Stimulated activated CD4-positive, alpha-beta T cell treated with anti-CD3 and anti-CD28 coated beads, Interleukin-1b, Interleukin-23, amount 100 ng/mL, for 24 hours (primary cell): ENCODE measurements at places on chromosomes 12 and 14.

GRCh38 chr12:27279826-27280225 is 35.7 kb downstream of the STK38L start:
- DNase-seq = no peak

GRCh38 chr12:92612611-92613010 is 90.2 kb upstream of the PLEKHG7 start:
- DNase-seq = no peak

- DNase-seq = no peak
Measured at GRCh38 chr14:60800409-60800808, 65.8 kb downstream of the MNAT1 start.

GRCh38 chr14:71262441-71262840 is 355.2 kb downstream of the PCNX1 start:
- no peak for DNase-seq

DNA sequence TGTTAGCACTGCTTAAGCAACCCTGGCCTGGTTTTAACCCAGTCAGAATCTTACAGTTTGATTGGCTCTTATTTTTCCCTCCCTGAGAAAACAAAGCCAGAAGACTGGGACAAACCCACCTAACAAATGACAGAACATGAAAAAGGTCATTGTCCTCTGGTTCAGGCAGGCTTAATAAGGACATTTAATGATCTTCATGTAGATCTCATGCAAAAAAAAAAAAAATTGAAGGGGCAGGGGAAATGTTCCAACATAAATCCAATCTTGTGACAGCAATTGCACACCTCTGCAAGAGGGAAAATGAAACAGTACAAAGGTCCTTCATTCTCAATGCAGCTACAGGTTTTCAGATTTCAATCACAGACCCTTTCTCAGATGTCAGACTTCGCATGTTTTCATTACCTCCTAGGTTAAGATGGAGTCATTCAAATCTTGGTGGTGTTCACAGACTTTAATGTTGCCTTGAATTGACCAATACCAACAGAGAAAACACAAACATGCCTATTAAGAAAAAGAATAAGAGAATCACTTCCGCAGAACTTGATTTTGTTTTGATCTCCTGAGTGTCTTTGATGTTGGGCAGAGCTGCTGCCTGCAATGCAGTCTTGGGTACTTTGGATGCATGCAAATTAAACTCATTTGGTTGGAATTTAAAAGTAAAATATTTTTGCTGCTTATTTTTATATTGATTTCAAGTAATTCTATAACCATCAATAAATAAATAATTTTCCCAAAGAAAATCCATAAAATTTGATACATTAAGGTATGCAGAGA is 359.0 kb downstream of the BTG1 start:
- DNase-seq = no peak

DNA sequence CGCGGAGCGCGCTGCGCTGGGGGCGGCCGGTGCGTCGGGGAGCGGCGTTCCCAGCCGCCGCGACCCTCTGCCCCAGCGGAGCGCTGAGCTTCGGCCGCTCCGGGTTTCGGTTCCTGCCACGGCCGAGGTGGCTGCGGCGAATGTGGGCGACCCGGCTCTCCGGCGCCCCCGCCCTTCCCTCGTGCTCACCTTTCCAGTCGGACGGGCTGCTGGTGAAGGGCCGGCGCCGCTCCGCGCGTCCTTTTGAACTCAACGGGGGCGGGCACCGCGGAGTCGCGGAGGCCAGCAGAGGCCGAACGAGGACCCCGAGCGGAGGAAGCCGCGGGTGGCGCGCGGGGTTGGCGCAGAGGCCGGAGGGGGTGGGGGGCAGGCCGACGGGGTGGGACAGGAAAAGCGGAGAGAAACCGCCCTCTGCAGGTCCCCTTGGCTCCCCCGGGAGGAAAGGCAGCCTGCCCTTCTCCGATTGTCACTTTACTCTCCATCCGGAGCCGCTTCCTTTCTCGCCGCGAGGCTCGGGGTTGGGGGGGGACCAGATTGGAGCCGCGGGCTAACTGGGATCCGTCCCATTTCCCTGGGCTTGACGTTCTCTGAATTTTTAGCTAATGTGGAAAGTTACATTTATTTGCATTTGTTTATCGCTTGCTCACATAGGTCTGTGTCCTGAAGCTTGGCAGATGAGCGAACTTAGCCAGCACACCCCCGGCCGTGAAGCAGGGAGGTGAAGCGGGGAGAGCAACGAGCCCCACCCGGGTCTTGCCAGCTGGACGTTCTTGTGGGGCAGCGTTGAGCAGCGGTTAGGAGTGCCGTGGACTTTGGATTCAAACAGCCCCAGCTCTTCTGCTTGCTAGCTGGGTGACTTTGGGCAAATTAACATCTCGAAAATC is at the start of gene SMAGP:
SMAGP (minus strand) TSS at position 349 of the 884 bp plus-strand sequence. CDS start 1,137 bp downstream, outside the sequence.
- DNase-seq = no peak

GRCh38 chr14:99401211-99401610 is 79.4 kb downstream of the SETD3 start:
- no peak for DNase-seq

- DNase-seq = no peak
Measured at GRCh38 chr12:48996794-48997718, 2.1 kb downstream of the DDN start.

DNA sequence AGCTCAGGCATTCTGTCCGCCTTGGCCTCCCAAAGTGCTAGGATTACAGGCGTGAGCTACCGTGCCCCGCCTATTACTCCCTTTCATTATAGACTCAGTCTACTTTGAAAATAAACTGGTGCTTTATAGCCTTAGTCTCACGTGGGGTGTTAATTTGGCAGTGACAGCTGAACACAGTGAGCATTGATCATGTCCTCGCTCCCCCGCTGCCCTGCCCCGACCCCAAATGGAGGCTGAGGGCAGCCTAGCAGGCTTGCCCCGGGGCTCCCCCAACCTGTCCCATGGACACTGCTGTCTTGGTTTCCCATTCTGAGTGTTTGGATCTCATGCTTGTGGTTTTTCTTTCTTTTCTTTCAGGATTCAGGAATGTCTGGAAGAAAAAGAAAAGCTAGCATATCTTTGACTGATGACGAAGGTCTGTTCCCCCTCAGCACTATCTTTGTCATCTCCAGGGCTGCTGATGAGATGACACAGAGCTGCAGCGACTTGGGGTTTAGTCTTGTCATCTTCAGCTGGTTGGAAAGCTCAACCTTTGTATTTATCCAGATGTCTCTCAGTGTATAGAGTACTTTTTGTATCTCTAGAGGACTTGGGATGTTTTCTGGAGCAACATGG is 42.2 kb downstream of the EP400 start:
- no peak for DNase-seq

DNA sequence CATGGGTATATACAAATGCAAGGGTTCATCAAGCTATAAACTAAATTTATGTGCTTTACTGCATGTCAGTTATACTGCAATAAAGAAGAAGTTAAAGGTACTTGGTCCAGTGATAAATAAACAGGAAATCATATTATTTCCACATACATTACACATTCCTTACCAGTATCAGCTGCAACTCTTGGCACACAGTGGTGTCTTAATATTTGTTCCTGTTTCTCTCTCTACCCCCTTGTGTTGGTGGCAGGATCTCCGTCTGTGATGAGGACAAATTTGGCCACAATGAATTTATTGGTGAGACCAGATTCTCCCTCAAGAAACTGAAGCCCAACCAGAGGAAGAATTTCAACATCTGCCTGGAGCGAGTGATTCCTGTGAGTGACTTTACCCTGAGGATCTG is 19.2 kb upstream of the OAS1 start:
- no peak for DNase-seq

DNA sequence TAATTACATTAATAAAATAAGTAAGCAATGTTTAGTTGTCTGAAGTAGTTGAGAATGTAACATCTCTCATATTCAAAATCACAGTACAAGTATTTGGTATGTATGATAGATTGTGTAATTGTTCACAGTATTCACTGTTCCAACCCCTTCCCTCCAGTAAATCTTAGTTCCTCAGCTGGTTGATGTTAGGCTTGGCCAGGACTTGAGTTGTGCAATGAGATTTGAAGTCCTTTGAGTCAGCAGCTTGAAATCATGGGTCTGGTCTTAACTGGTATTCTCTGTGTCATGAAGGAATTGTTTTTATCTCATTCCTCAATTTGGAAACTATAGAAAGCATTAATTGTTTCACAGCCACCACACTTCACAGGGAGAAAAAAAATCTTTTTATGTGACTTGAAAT is 477.1 kb downstream of the FSCB start:
- DNase-seq = no peak

GRCh38 chr14:32481707-32482106 is 152.6 kb downstream of the AKAP6 start:
- no peak for DNase-seq

DNA sequence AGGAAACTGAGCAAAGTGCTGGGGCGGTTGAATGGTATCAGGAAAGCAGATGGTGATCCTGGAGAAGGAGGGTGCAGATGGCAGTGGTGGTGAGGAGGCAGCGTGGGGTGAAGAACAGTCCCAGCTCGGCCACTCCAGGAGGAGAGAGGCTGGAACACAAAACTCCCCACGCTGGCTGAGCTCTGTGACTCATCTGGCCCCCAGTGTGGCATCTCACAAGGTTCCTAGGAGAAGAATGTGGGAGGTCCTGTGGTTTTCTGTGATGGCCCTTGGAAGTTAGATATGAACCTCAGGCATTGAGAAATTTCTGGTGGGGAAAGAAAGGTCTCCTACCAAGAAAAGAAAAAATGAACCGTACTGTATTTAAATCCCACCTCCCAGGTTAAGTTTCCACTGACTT is 8.0 kb upstream of the NRXN3 start:
- no peak for DNase-seq

DNA sequence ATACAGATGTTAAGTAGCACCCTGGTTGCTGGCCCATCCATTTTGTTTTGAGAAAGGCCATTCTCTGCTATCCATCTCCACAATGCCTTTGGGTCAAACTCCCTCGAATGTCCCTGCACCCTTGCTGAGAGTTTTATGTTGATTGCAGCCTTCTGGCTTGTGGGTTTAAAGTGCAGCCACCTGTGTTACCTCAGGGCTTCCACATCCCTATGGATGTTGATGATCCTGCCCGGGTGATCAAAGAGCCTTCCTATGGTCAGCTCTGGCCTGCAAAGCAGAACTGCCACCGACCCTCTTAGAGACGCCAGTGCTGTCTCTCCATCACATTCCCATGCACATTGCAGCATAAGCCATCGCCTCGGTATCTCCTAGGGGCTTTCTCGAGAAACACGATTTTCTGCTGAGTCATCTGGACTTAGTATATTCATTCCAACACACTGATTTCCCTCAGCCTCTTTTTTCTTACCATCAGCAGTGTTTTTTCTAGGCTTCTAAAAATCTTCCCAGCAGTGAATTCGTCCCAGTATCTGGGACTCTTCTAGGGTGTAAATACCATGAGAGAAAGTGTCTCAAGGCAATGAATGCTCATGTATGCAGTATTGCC is 585.7 kb upstream of the TMEM132C start:
- no peak for DNase-seq

DNA sequence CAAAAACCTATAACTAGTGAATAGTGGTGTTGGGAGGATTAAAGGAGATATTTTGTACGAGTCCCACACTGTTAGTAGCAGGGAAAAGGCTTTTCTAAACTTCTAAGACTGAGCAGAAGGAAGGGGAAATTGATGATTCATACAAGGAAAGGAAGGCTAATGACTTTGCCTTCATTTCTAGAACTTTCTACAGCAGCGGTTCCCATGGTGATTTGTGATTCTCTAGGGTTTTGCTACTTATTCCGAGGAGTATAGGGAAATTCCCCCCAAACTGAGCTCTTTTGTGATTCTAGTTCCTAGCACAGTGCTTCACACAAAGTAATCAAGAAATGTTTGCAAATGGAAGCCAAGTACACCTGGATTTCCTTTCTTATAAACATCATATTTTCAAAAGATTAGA is 23.8 kb upstream of the PWP1 start:
- DNase-seq = no peak

DNA sequence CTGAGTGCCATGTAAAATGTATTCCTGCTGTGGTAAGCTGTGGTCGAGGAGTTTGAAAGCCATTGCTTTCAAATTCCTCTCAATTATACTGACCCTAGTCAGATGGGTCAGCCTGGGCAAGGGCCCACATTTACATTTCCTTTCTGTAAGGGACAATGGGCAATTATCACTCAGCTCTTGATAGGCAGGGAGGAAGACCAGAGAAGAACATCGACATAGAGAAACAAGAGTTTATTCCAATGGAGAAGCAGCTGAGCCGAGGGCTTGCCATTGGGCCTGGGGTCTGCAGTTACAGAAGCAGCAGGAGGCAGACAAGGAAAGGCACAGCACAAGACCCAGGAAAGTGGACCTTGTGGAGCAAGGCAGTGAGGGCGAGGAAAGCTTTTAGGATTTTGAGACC is 9.7 kb downstream of the NRIP2 start:
- DNase-seq = no peak

DNA sequence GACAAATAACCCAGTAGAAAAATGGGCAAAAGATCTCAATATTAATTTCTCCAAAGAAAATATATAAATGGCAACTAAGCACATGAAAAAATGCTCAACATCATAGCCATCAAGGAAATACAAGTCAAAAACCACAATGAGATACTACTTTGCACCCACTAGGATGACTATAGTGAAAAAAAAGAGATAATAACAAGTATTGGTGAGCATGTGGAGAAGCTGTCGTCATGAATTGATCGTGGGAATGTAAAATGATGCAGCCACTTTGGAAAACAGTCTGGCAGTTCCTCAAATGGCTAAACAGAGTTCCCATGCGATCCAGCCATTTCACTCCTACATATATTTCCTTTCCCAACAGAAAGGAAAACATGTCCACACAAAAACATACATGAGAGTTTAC is 18.1 kb downstream of the JDP2 start:
- no peak for DNase-seq

DNA sequence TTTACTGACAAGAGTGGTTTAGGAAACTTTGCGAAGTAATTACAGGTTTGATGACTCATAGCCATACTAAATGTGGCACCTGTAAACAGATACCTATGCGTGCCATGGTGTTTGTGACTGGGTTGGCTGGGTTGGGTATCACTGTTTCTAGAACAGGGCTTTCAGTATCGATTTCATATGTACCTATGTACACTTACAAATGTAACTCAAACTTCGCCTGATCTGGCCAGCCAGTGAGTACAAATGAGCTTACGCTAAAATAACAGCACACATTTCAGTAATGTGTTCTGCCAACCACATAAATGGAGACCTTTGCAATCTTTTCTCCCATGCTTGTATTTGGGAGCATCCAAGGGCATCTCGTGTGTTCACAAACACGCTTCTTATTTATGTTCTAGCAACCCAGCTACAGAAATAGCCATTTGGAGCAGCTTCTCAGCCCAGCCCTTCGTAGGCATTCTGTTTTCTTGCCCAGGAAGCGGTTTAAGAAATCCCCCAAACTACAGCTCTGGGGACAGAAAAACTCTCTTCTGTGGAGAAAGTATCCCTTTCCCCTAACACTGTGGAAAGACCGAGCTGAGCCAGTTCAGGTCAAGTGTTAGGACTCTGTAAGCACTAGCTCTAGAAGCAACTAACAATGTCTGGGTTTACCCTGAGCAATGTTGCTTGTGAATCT is 42.3 kb upstream of the MDM1 start:
- peak; percentile 8 for DNase-seq

DNA sequence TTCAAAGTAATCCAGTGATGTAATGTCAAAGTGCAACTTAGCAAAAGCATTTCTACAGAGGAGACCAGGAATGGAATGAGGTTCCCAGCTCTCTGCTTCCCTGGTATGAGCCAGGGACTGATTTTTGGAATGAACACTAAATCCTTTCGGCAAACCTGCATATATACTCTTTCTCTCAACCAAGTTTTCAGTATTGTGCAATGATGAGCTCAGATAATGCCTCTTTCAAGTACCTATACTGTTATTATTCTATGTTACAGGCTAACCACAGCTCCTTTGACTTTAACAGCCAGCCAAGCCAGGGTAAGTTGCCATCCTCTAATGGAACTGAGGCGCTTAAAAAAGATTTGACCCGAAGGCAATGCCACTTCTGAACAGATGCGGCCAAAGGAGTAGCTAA is 104.9 kb upstream of the FSCB start:
- DNase-seq = no peak

- DNase-seq = no peak
Measured at GRCh38 chr14:49904270-49904669, 11.4 kb downstream of the ARF6 start.
